ENCODE measurements at places on chromosomes 5 and 9.

DNA sequence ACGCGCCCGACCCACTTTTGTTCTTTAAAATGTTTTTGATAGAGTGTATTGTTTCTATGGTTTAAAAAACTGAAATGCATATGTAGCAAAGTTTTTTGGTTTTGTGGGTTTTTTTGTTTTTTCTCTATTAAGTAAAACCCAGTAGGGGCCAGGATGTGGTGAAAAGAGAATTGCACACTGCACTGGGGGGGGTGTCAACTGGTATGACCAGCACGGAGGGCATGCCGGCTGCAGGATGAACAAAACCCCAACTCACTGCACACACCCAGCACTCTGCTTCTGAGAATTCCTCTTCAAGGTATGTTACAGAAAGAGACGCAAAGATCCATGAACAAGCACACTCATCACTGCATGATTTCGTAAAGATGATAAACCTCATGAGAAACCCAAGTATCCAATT lies 75.0 kb downstream of the STK10 start:
- no peak for DNase-seq

GRCh38 chr9:95316794-95317118 lies 753 bp downstream of the FANCC start:
- DNase-seq: peak; percentile 69

GRCh38 chr9:79129865-79130480 lies 441.8 kb upstream of the TLE4 start:
- peak; percentile 39 for DNase-seq

DNA sequence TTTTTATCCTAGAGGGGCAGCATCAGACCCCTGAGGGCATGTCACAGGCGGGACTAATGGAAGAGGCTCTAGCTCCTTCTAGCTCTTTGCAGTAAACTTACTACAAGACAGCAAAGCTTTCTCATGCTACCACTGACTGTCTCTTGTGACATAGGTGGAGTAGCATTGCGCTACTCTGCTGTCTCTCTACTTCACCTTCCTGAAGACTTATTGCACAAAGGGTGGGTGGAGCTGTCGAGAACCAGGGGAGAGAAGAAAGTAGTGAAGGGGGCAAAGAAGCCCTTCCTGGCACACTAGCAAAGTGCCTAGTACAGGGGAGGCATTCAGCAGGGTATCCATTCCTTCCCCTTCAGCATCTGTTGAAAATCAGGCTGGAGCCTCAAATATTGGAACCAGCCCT lies 36.1 kb upstream of the NEK6 start:
- DNase-seq: no peak

DNA sequence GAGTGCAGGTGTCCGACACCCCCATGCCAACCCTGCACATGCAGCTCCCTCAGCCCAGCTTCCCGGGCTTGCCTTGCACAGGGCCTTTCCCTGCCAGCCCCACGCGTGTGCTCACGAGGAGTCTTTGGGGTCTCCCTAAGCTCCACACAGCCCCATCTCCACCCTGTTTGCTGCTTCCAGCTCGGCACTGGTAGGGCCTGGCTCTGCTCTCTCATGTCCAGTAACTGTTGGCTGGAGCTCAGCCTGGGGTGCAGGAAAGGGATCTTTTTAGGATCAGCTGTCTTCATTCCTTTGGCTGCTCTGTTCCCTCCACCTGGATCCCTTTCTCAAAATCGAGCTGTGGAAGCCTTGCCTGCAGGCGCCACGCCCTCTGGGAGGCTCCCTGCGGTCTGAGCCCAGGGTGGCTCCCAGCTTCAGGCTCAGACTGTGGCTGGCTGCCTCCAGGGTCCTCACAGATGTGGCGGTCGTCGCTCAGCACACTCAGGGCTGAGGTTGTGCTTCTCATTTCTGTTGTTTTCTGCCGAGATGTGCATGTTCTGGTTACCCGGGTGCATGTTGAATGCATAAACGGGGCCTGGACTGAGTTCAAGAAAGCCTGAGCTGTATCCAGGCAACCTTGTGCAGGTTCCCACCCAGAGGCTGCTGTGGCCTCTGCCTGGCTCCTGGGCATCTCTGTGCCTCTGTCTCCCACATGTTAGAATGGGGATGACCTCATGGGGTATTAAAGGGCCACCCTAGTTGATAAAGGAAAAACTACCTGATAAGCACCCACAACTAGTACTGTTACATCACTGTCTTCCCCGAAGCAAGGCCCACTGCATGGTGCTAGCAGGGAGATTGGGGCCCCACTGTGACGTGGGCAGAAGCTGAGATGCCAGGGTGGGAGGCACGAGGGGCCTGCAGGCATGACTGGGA lies 4.3 kb downstream of the CACNA1B start:
- DNase-seq: no peak

DNA sequence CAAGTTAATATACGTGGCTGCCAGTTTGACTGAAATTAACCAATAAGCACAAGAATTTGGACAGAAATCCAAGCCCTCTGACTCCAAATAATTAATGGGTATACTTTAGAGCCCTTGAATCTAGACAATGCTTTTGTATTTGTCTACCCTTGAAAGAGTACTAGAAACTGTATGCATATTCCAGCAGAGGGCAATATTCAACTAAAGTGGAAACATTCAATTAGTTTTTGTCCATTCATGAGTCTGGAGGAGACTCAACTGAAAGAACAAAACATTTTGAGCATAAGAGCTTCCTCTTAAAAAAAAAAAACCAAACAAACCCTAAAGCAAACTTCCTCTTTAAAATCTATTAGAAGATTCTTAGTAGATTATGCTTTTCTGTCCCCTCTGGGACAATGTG lies 157.8 kb downstream of the ARHGEF28 start:
- DNase-seq: no peak

- no peak for DNase-seq
Observed at GRCh38 chr5:61626639-61627282, 294.7 kb downstream of the ZSWIM6 start.

GRCh38 chr5:37847978-37848425 lies 8.2 kb upstream of the GDNF start:
- no peak for DNase-seq

- DNase-seq: no peak
Observed at GRCh38 chr5:146007270-146007669, 70.9 kb downstream of the SH3RF2 start.

DNA sequence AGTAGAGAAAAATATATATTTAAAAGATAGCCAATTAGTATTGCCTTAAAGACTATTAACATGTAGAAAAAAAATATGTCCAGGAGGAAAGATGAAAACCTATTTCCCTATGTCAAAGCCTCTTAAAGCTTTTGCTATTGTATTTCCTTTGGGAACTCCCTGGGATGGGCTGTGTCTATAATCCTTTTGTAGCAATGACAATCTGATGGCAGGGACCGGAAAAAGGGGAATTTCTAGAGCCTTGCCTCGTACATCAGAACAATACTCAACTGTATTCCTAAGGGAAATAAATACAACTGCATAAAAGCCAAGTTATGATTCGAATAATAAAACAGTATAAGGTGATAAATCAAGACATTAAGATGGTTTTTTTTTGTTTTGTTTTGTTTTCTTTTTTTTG lies 257.3 kb downstream of the MLLT3 start:
- DNase-seq: no peak

- no peak for DNase-seq
Observed at GRCh38 chr9:3299872-3300271, 225.9 kb downstream of the RFX3 start.

DNA sequence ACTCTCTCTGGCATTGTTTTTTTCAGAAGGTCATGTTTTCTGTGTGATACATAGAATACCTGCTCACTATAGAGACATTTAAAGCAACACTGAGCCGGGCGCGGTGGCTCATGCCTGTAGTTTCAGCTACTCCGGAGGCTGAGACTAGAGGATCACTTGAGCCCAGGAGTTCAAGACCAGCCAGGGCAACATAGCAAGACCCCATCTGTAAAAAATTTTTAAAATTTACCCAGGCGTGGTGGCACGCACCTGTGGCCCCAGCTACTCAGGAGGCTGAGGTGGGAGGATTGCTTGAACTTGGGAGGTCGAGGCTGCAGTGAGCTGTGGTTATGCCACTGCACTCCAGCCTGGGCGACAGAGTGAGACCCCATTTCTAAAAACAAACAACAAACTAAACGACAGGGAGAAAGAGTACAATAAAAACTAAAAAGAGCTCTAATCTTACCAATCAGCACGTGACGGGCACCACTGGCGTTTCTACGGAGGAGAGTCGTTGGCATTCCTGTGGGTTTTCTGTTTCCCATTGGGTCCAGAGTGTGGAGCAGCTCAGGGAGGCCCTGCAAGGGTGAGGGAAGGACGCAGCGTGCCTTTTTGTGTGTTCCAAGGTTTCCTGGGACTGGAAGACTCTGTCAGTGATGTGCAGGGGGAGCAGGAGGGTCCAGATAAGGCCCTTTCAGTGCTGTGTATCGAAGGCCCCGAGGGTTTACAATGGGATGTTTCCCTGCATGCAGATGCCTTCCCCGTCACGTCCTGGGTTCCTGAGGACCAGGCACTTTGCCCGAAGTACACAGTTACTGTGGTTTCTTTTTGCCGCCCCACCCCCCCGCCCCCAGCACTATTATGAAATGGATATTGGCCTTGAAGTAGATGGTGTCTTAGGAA lies 7.2 kb upstream of the RNU6ATAC start:
- peak; percentile 15 for DNase-seq

- DNase-seq: no peak
Observed at GRCh38 chr9:28808042-28808441, 1234.8 kb upstream of the C9orf72 start.

DNA sequence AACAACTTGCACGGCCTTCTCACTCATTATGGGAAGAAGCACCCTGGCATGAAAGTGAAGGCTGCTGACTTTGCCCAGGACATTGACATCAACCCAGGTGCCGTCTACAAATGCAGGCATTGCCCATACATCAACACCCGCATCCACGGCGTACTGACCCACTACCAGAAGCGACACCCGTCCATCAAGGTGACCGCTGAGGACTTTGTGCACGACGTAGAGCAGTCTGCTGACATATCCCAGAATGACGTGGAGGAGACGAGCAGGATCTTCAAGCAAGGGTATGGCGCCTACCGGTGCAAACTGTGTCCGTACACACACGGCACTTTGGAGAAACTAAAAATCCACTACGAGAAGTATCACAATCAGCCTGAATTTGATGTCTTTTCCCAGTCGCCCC lies 65.4 kb downstream of the ZNF462 start:
- no peak for DNase-seq

GRCh38 chr9:76077537-76077936 lies 187.1 kb downstream of the PCSK5 start:
- DNase-seq: no peak

- no peak for DNase-seq
Observed at GRCh38 chr5:175444905-175445456, 999 bp upstream of the DRD1 start.

DNA sequence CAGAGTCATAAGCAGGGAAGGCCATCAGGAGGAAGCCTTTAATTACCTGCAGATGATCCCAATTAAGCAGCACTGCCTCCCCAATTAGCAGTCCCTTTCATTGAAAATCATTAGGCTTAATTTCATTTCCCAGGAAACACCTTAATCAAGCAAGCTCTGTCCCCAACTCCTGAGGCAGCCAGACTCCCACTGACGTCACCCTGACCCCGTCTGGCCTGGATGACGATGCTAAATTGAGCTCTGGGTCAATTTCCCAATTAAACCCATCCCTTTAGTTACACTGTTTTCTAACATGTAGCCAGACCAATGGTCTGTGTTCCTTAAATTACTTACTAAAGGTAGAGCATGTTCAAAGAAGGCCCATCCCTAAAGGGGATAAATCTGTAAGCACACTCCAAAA lies 84.0 kb upstream of the SPOCK1 start:
- no peak for DNase-seq

DNA sequence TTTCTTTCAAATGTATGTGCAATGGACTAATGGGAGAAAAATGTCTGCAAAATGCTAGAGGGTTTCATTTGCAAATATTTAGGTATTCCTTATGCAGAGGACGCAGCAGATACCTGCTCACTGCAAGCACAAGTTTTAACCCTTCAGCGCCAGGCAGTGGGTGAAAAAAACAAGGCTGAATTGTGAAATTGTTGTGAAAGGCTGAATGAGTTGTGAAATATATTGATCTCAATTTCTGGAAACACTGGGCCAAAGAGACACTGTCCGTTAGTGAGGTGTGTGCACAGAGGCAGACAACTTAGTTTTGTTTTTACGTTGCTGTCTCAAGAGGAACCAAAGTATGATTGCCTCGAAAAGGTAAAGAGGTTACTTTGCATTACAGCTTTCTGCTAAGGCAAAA lies 18.8 kb downstream of the FUBP3 start:
- no peak for DNase-seq

DNA sequence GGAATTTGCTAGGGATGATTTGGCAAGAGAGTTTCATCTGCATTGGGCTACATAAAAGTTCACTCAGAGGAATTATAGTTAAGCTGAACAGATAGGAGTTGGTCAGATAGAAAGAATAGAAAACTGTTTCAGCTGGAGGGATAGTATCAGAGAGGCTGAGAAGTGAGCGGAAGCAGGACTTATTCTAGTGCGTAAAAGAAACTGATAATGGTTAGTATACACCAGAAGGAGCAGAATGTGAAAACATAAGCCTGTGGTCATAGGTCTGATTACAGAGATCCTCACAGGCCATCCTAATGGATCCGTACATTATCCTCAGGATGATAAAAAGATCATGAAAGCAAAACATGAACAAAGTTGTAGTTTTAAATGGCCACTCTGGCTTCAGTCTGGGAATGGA lies 585.2 kb downstream of the BRINP1 start:
- DNase-seq: no peak

DNA sequence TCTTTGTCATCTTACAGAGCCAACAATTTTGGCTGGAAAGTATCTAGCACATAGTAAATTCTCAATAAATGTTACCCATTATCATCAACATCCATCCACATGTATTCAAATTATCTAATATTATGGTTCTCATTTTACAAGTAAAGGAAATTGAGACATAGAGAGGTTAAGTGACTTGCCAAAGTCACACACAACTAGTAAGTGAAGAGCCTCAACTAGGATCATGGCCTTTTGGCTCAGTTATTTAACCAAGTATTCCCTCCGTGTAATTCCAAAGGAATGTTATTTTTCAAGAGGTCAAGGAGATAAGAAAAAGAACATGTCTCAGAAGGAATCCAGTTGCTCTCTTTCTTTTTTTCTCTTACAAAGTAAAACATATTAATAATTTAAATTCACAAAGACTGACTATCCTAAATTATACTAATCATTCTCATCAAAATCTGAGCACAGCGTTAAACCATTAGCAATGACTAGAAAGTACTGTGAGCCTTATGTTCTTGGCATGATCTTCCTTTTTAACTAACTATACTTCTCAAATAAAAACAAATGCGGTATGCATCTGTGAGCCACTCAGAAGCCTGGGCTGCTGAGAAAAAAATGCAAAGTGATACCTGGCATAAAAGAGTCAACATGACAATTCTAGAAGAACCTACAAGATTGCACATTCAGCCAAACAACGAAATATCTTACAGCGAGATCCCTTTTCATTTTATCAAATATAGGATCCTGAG lies 350.9 kb downstream of the GLIS3 start:
- DNase-seq: peak; percentile 23

DNA sequence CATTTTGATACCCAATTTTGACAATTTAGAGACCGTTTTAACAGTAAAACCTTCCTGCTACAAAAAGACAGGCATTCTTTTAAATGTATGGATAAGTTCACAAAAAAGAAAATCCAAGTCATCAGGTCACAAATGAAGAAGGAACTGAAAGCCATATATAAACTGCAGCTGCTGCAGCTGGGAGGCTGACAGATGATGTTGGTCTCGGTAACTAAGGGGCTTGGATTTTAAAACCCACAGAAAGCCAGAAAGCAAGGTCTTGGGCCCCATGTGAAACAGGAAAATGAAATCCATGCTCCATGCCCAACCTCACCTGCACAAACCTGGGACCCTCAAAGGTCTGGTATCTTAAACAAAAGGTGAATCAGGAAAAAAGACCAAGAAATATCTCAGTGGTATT lies 15.7 kb upstream of the C5orf34 start:
- no peak for DNase-seq

- DNase-seq: no peak
Observed at GRCh38 chr9:77987081-77987656, 44.4 kb downstream of the GNAQ start.

Measured in HS-27A (cell line).